Stomach (tissue), 19 donors: ENCODE measurements at places on chromosomes 5 and 9. TPM values are rescaled to one million over a fixed set of nuclear protein-coding genes. Genes with fewer than 3 reads are reported as not detected.
A peak's percentile ranks its signal among the peaks of the same experiment; 100 is the strongest.

Gene SCGB3A2
- total RNA-seq: not detected

Gene OTP
- not detected for total RNA-seq

Gene MYOZ3
- total RNA-seq: not detected

Gene ZFR
- 75.1 TPM for total RNA-seq

Gene CKMT2
- not detected for total RNA-seq

Gene RMI1
- total RNA-seq: not detected

Gene CTXN3
- not detected for total RNA-seq

Gene DAPK1
- total RNA-seq: 40.3 TPM

Gene PALM2AKAP2
- not detected for total RNA-seq

DNA sequence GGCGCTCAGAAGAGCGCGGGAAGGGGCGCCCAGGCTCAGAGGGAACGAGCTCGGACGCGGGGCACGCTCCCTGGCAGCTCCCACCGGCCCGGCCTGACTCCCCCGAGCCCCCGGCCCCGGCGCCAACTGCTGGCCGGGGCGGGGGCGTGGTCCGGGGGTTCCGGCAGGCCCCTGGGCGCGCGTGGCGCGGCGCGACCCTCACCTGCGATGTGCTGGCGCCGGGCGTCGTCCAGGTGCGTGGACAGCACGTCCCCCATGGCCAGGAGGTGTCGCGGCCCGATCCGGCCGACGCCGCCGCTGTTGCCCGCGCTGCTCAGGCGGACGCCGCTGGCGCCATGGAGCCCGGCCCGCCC lies 43.5 kb upstream of the STXBP1 start:
- H3K4me1 ChIP-seq: peaks cover 75% of the 10 kb centered on the region
- DNase-seq: no peak
- peak overlapping the region; percentile 88 for H3K4me3 ChIP-seq
- H3K36me3 ChIP-seq: peaks cover 18% of the 10 kb centered on the region
- H3K27me3 ChIP-seq: no peaks in the 10 kb centered on the region

DNA sequence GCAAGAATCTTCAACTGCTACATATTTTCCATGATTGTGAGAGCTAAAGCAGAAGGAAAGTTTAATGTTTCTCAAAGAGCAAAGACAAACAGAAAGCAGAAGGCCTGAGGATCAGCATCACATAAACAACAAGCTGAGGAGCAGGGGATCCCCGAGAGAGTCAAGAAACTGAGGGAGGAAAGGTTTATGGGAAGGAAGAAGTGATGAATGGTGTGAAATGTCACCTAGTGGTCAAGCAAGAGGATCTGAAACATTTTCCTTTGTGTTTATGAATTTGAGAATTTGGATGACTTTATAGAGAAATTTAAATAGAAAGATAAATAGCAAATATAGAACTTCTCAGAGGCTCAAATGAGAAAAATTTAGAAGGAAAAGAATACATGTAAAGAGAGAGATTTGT lies 481.9 kb downstream of the CHSY3 start:
- H3K4me1 ChIP-seq: no peaks in the 10 kb centered on the region
- no peak overlapping the region for H3K27ac ChIP-seq
- DNase-seq: no peak
- H3K4me3 ChIP-seq: no peak overlapping the region

GRCh38 chr9:114386361-114386885 lies 1.4 kb downstream of the AKNA start:
- H3K4me1 ChIP-seq: peaks cover 89% of the 10 kb centered on the region
- H3K27me3 ChIP-seq: no peaks in the 10 kb centered on the region
- H3K36me3 ChIP-seq: no peaks in the 10 kb centered on the region
- peak overlapping the region; percentile 54 for H3K4me3 ChIP-seq

- DNase-seq: peak; percentile 87
- no peak overlapping the region for H3K4me3 ChIP-seq
- H3K27ac ChIP-seq: peak overlapping the region; percentile 69
- H3K27me3 ChIP-seq: no peaks in the 10 kb centered on the region
- H3K4me1 ChIP-seq: peaks cover 49% of the 10 kb centered on the region
Measured at GRCh38 chr5:14153932-14154731, 11.0 kb downstream of the TRIO start.

- no peak overlapping the region for H3K4me3 ChIP-seq
- no peak overlapping the region for H3K27ac ChIP-seq
- no peaks in the 10 kb centered on the region for H3K36me3 ChIP-seq
- H3K27me3 ChIP-seq: no peaks in the 10 kb centered on the region
Measured at GRCh38 chr5:44783634-44784315, 25.0 kb upstream of the MRPS30 start.

DNA sequence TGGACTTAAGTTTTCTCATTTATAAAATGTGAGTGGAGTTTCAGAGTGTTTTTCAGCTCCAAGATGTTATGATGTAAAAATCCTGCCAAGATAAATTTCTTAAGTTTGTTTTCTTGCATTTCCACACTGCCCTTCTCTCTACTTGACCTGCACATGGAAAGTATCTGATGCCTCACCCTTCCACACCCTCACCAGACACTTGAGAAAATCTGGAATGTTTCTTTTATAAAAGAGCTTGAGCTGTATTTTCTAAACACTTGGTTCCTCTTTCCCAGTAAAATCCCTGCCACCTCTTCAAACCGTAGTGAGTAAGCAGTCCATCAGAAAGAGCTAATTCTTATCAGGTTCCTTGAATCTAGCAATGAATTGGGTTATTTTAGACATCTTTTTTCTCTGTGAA lies 42.9 kb downstream of the FOXD1 start:
- H3K36me3 ChIP-seq: no peaks in the 10 kb centered on the region
- no peak overlapping the region for H3K27ac ChIP-seq
- peaks cover 19% of the 10 kb centered on the region for H3K27me3 ChIP-seq

DNA sequence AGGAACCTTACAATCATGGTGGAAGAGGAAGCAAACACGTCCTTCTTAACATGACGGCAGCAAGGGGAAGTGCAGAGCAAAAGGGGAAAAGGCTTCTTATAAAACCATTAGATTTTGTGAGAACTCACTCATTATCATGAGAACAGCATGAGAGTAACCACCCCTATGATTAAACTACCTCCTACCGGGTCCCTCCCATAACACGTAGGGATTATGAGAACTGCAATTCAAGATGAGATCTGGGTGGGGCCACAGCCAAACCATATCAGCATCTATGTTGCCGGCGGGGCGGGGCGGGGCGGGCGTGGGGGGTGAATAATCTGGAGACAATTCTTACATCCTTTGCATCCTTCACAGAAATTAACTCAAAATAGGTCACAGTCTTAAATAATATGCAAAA lies 58.8 kb upstream of the GFPT2 start:
- H3K4me3 ChIP-seq: no peak overlapping the region
- no peaks in the 10 kb centered on the region for H3K27me3 ChIP-seq
- no peaks in the 10 kb centered on the region for H3K36me3 ChIP-seq
- no peaks in the 10 kb centered on the region for H3K4me1 ChIP-seq

DNA sequence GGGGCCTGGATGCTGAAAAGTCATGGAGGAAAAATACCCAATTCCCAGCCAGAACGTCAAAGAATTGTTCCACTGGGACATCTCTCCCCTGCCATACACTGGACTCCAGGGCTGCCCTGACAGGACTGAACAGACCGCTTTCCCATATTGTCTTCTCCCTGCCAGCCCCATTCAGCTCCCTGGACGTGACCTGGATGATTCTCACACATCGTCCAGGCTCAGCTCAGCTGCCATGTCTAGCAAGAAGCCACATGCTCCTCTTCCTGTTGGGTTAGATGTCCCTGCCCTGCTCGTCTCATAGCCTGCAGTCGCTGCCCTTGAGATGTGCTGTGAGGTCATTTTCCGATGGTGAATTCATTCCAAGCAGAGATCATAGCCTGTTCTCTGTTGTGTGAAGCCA lies 37.4 kb downstream of the FOXI1 start:
- DNase-seq: no peak
- no peaks in the 10 kb centered on the region for H3K4me1 ChIP-seq
- no peak overlapping the region for H3K4me3 ChIP-seq
- H3K36me3 ChIP-seq: no peaks in the 10 kb centered on the region
- no peaks in the 10 kb centered on the region for H3K27me3 ChIP-seq

GRCh38 chr9:135969064-135969683 lies 8.0 kb upstream of the UBAC1 start:
- H3K36me3 ChIP-seq: no peaks in the 10 kb centered on the region
- peaks cover 4% of the 10 kb centered on the region for H3K4me1 ChIP-seq
- no peak overlapping the region for H3K27ac ChIP-seq
- H3K27me3 ChIP-seq: no peaks in the 10 kb centered on the region
- H3K4me3 ChIP-seq: no peak overlapping the region
